ENCODE measurements at places on chromosomes 4 and X.

GRCh38 chr4:34676400-34676799 lies 1567.9 kb downstream of the ARAP2 start:
- no peak for DNase-seq

- peak; percentile 1 for DNase-seq
These were observed 6.5 kb downstream of the P2RY4 start for GRCh38 chrX:70253377-70254062.

- DNase-seq, result no peak
These were observed 196.5 kb upstream of the VEGFC start for GRCh38 chr4:176989186-176989585.

GRCh38 chr4:107902715-107903114 lies 28.6 kb upstream of the CYP2U1 start:
- no peak for DNase-seq

DNA sequence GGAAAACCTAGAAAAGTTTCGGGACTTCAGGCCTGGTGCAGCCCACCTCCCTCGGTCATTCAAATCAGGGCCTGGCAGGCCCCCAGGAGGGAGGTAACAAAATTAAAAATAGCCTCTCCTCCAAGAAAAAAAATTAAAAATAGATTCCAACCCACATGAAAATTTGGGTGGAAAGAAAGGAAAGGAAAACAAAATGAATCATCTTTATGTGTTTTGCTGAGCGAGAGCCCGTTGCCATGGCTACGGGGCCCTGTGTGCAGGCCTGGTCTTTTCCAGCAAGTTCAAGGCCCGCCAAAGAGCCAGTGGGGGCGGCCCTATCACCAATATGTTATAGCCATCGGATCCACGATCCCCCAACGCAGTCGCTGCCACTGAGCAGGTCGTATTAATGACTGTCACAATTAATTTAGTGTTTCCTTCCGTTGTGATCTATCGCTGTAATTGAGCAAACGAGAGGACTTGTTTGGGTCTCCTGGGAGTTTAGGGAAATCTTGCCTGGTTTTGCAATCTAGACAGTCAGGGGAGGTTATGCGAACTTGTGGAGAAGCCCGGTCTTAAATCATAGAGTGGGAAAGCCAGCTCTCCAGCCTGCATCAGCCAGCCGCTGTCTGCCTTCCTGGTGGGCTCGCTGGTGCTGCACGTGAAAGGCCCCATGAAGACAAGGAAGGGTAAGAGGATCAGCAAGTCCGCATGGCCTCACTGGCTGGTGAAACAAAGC lies 452.4 kb downstream of the BCOR start:
- DNase-seq, result no peak

- no peak for DNase-seq
These were observed 142.7 kb downstream of the AMMECR1 start for GRCh38 chrX:110175146-110175545.

GRCh38 chr4:153067376-153067775 lies 131.3 kb downstream of the FHDC1 start:
- no peak for DNase-seq

DNA sequence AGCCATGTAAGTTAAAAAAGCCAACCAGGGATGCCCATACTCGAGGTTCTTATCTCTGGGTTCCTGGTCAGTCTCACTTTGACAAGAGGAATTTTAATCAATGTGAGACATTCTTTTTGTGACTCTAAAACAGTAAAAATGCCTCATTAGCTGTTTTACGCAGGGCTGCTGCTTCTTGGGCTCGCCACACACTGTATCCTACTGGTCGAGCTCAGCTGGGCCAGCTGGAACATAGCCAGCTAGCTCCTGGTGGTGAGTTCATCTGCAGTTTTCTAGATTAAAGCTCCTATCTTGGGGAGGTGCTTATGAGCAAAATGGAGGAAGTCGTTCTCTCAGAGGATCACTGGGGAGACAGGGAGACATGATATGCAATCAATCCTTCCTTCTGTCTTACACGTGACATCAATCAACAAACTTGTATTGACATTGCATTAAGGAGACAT lies 55.9 kb upstream of the LEF1 start:
- DNase-seq, result no peak

DNA sequence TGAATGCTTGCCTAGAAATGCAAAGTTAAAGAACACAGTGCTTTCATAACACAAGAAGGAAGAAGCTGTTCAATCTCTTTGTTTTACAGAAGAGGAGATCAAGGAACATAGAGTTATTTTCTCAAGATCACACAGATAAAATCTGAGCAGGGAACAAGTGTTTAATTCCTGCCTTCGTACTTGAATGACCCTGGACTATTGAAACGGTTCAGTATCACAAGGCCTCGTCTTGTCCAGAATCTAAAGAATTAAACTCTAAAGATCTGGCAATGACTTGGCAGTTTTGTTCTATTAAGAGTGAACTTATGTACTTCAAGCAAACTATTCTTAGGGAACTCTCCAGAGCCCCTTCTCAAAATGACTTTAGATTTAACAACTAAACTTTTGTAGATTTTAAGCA lies 97.7 kb downstream of the ANXA5 start:
- no peak for DNase-seq

DNA sequence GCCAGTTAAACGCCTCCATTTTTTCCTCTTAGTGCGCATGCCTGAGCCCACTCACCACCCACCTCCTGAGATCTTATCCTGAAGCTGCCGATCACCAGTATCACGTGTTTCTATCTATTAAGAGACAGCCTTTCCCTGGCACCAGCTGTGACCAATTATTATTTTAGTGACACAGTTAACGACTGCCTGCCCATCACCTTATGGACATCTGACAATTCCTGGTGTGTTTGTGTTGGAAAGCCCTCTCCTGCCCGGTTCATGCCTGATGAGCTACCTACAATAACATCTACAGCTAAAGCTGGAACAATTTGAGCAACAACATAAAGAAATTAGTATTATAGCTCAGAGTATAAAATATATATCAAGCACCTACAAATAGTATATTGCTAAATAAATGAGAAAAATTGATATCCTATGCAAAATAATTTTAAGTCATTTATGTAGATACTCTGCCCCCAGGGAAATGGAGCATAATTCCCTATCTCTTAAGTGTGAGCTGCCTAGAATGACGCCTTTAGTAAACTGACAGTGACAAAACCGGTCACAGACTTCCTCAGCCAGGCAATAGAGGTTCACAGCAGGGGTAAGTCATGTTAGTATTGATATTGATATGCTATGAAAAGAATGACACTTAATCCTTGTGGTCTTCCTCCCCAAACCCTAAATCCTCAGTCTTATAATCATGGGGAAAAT lies 862.2 kb downstream of the TRAM1L1 start:
- DNase-seq, result no peak

- DNase-seq, result no peak
These were observed 400.5 kb downstream of the RAPGEF2 start for GRCh38 chr4:159503236-159504008.

DNA sequence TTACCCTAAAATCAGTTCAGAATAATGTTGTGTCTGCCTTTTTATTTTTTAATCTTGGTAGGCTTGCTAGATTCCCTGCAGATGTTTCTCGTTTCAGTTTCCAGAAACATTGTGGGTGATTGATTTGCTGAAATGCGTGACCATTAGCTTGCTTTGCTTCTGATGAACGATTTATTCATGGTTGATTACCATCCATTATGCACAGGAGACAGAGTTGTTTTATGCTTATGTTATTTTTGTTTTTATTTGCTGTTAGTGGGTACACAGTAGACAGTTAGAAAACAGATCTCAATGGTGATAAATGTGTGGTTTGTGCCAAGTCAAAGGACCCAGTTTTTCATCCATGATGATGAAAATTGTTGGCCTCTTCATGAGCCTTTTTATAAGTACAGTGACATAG lies 455.6 kb upstream of the BOD1L1 start:
- no peak for DNase-seq

- DNase-seq, result no peak
These were observed 181.4 kb upstream of the PCDH7 start for GRCh38 chr4:30538794-30539193.

GRCh38 chr4:16199093-16199492 lies 27.2 kb downstream of the TAPT1 start:
- no peak for DNase-seq

- no peak for DNase-seq
These were observed 101.4 kb downstream of the GLRA2 start for GRCh38 chrX:14630733-14631132.

- DNase-seq, result no peak
These were observed 129.5 kb downstream of the TSPAN5 start for GRCh38 chr4:98528882-98529281.

DNA sequence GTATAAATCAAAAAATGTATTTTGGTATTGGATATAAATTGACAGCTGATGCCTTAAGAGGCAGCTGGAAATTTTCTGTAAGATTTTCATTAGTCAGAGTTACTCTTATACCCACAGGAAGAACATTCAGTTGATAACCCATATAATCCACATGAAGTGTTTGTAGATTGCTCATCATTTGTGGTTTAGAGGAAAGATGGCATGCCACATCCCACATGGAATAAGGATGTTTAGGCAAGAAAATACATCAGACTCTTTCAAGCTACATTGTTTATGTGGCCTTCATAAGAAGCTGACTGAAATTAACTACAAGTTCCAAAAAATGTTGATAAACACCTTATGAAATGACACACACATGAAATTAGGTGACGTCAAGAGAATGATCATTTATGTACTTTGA lies 56.6 kb downstream of the AREG start:
- no peak for DNase-seq
